ENCODE measurements at places on chromosomes 4 and X.

- DNase-seq, result no peak
These were observed 9.0 kb upstream of the NSG1 start for GRCh38 chr4:4377732-4378460.

- DNase-seq, result no peak
These were observed 7.9 kb upstream of the FGF13 start for GRCh38 chrX:138719396-138719795.

DNA sequence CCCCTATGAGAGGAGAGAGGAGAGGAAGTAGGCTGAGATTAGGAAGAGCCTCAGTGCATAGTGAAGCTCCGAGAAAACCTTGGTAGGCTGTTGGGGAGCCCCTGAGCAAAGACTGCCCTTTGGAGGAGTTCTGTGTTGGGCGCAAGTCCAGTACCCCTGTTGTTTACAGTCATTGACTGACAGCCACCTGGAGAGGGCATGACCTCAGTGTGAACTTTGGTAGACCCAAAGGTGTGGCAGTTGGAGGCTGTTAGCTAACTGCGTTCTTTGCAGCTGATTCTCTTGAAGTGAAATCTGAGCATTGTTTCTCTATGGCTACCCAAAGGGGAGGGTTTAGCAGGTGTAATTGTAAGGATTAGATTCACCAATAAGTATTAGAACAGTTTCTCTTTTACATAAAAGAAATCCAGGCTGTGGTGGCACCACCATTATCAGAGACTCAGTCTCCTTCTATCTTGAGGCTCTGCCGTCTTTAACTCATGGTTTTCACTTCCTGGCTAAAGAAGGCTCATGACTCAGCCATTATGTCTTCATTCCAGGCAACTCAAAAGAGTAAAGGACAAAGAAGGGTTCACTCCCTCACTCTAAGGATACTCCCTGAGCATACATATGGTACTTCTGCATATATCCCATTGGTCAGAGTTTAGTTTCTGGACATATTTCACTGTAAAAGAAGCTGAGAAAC lies 33.4 kb downstream of the ANXA3 start:
- no peak for DNase-seq

- no peak for DNase-seq
These were observed 7.4 kb upstream of the PGRMC1 start for GRCh38 chrX:119228512-119229252.

GRCh38 chr4:157667836-157668235 lies 447.3 kb downstream of the GRIA2 start:
- no peak for DNase-seq

- no peak for DNase-seq
These were observed 69.3 kb upstream of the UGT2B7 start for GRCh38 chr4:69026974-69027373.

DNA sequence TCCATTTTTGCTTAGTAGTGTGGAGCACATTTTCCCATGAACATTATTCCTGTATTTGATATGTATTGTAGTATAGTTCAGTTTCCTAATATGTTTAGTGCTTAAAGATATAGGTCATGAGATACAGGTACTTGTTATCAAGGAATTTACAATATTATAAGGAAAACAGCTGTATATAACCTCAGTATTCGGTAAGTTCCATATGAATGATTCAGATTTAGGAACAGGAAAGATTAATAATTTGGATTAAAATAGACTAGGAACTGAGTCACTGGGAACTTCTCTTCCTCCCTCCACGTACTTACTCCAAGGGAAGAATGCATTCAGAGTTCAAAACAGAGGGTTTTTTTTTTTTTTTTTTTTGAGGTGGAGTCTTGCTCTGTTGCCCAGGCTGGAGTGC lies 20.0 kb downstream of the DIAPH2 start:
- DNase-seq, result no peak

DNA sequence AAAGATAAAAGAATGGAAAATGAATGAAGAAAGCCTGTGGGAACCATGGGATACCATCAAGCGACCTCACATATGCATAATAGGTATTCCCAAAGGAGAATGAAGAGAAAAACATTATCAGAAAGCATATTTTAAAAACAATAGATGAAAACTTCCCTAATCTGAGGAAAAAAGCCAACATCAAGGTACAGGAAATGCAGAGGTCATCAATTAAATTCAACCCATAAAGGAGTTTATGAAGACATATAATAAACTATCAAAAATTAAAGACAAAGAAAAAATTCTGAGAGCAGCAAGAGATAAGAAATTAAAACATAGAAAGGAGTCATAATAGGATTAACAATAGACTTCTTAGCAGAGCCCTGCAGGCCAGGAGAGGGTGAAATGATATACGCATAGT lies 397.5 kb downstream of the GPM6A start:
- DNase-seq, result no peak

DNA sequence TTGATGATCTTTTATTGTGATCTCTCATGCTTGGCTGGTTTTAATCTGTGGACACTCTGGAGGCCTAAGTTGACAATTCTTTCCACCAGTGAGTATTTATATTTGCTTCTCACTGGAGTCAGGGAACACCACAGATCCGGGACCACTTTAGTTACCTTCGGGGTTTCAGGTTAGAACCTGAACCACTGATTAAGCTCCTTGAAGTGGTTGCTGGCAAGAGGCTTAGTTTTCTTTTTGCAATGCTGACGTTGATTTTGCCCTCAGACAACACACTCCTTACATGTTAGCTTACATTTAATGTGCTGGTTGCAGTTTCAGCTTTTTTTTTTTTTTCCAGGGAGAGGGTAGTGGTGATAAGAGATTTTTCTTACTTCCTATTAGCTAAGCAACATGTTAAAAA lies 10.5 kb upstream of the ZNF330 start:
- DNase-seq, result no peak

All from HL-60 (cell line).